ENCODE measurements at places on chromosomes 16 and 17. TPM values are rescaled to one million over a fixed set of nuclear protein-coding genes. Genes with fewer than 3 reads are reported as not detected.

DNA sequence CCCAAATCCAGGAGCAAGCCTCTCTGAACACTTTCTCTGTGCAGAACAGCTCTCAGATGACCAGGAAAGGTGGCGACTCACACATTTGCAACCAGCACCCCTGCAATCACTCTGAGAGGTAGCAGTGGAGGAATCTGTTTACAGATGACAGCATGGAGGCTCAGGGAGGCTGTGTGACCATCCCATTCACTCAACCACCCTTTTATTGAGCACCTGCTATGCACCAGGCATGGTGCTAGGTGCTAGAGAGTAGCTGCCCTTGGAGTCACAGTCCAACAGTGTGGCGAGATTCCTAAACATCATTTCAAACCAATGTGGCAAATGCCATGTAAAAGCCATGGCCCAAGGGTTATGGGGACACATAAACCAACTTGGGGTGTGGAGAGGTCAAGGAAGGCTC lies 1.5 kb upstream of the ITGB4 start:
- no peak for DNase-seq

DNA sequence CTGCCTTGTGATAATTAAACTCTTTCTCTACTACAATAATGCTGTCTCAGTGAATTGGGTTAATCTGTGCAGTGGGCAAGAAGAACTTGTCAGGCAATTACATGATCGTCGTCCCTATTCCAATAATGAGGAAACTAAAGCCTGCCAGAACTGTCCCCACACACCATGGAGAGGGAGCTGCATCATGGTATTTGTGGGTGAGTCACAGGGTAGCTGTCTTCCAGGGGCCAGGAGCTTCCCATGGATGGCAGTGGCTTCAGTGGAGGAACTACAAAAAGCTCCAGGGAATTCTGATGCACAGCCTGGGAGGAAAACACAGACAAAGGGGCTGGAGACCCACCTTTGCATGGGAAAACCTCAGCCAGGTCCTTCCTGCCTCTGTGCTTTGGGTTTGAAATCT lies 83.3 kb upstream of the C16orf82 start:
- DNase-seq = no peak

DNA sequence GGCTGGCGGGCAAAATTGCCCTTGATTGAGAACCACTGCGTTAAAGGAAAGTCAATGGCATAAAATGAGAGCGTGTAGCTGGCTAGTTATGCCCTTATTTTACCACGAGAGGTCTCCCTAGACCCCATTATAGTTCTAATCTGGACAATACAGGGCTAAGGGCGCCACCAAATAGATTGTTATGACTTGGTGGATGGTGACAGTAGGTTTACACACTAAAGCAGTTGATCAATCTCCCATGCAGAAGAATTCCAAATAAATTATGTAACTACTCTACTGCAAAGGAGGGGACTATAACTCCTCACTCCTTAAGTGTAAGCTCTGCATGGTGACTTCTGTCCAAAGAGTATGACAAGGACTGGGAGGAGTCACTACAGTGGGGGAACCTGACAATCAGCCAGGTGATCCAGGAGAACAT lies 20.4 kb upstream of the YPEL2 start:
- DNase-seq = peak; percentile 58

GRCh38 chr16:87993901-87994300 lies 42.7 kb downstream of the BANP start:
- DNase-seq = no peak

DNA sequence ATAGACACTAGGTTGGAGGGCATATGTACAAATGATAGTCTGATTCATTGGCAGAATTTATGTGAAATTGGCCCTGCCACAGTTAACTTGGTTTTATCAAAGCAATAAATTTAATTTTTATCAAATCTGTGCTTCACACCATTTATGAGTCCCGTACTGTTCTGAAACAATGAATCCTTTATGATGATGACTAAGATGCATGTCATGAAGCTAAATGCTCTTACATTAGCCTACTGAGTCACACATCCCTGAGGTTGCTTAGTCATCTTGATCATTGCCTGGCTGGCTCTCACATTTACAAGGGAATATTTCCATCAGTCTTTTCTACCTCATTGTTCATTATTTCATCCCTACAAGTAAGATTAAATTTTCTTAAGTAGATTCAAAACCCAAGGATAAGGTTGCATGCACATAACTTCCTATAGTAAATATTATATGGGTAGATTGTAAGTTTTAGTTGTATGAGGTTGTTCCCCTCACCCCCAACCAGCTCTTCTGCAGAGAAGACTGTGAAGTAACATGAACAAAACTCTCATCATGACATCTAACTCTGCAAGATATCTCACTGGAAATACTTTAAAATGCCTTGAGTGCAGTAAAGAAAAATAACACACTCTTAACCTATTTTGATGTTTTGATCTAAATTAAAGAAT lies 170.7 kb downstream of the CYB561 start:
- no peak for DNase-seq

Gene UNK
- total RNA-seq = 18.4 TPM

Gene PHOSPHO1
- total RNA-seq = not detected

- no peak for DNase-seq
These were observed 277.2 kb upstream of the RBFOX1 start for GRCh38 chr16:7055443-7055842.

Gene ANKRD40CL
- total RNA-seq = 44.9 TPM

- DNase-seq = no peak
These were observed 37.4 kb upstream of the GNA13 start for GRCh38 chr17:65093930-65094329.

- no peak for DNase-seq
These were observed 6.2 kb downstream of the NT5M start for GRCh38 chr17:17309356-17309755.

Gene TMC6
- 108 TPM for total RNA-seq

DNA sequence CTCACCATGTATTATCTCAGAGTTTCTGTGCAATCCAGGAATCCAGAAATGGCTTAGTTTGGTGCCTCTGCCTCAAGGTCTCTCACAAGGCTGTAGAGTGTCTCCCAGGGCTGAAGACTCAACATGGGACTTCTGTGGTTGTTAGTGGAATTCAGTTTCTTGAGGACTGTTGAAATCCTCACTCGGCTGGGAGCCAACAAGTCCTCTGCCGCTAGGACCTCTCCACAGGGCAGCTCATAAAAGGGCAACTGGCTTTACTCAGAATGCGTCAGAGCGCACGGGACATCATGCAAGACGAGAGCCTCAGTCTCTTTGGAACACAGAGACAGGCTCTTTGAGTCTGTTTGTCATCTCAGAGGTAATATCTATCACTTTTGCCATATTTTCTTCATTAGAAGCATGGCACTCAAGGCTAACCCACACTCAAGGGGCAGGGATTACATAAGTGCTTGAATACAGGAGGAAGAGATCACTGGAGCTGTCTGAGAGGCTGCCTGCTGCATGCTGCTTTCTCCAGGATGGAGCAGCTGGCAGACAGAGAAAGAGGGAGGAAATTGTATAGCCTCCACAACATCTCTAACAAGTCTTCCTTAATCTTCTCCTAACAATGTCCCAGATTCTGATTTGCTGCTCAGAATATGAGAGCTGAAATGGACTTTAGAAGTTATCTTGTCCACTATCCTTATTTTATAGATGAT lies 97.5 kb upstream of the ASIC2 start:
- DNase-seq = no peak

DNA sequence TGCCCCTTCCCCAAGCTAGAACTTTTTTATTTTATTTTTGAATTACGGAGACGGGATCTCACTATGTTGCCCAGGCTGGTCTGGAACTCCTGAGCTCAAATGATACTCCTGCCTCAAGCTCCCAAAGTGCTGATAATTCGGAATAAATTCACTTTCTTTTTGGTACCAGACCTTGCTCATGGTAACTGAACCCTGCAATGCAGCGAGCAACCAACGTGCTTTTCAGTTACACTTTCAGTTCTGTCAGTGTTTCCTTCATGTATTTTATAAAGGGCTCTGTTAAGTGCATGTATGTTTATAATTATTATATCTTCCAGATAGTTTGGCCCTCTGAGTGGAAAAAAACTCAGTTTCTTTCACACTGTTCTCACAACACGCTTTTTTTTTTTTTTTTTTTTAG lies 13.9 kb downstream of the C16orf96 start:
- no peak for DNase-seq

DNA sequence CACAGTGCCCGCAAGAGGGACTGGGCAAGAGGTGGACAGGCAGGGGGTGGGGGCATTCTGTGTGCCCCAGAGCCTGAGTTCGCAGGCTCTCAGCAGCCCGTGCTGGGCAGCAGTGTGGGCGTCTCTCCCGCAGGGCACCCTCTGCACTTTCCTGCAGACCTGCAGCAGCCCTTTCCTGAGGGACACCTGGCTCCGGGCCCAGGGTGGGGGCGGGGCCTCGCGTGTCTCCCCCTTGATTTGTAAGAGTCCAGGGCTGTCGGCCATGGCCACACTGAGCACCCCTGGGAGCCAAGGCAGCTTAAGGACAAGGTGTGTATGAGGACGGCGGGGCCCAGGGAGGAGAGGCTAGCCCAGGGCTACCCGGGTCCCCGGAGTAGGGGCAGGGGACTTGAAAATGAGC lies 33.4 kb upstream of the SLC38A10 start:
- no peak for DNase-seq

- DNase-seq = no peak
These were observed 9.2 kb downstream of the ARHGAP27 start for GRCh38 chr17:45423304-45423974.

Gene KRTAP2-1
- not detected for total RNA-seq

Gene KRT28
- total RNA-seq = not detected

Gene MEIOC
- total RNA-seq = not detected

GRCh38 chr17:2108170-2108569 lies 53.3 kb downstream of the HIC1 start:
- DNase-seq = no peak

GRCh38 chr16:6616746-6617145 lies 715.9 kb upstream of the RBFOX1 start:
- DNase-seq = no peak

Gene ARRB2
- total RNA-seq = 41.0 TPM

DNA sequence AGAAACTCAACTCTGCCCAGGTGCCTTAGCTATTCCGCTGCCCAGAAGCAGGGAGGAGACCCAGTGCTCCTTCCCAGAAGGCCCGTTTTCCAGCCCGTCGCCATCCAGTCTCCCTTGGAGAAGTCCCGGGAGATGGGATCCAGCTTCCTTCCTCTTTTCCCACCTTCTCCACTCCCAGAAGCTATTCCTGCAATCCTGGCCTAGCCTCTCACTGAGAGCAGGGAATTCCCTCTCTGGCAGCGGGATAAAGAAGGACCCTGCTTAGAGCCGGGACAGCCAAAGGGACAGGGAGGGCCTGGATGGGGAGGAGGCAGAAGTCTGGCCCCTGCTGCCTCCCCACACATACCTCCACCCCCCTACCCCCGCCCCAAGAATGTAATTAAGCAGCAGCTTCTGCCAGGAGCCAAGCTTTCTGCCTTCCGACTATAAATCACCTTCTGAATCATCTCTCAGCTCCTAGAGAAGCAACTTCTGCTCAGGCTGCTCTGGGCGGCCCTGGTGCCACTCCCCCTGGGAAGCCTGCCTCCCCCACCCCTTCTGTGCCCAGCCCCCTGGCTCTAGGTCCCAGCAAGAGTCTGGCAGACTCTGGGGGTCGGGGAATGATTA lies 6.4 kb downstream of the WNT3 start:
- DNase-seq = no peak

GRCh38 chr17:47924785-47925677 lies 16.3 kb upstream of the PNPO start:
- no peak for DNase-seq

- no peak for DNase-seq
These were observed 387.4 kb upstream of the ASIC2 start for GRCh38 chr17:33680472-33680871.

GRCh38 chr17:67476787-67477335 lies 99.8 kb downstream of the PITPNC1 start:
- no peak for DNase-seq

Gene CDH3
- 3.6 TPM for total RNA-seq

- no peak for DNase-seq
These were observed 19.0 kb downstream of the WWP2 start for GRCh38 chr16:69781118-69781517.

DNA sequence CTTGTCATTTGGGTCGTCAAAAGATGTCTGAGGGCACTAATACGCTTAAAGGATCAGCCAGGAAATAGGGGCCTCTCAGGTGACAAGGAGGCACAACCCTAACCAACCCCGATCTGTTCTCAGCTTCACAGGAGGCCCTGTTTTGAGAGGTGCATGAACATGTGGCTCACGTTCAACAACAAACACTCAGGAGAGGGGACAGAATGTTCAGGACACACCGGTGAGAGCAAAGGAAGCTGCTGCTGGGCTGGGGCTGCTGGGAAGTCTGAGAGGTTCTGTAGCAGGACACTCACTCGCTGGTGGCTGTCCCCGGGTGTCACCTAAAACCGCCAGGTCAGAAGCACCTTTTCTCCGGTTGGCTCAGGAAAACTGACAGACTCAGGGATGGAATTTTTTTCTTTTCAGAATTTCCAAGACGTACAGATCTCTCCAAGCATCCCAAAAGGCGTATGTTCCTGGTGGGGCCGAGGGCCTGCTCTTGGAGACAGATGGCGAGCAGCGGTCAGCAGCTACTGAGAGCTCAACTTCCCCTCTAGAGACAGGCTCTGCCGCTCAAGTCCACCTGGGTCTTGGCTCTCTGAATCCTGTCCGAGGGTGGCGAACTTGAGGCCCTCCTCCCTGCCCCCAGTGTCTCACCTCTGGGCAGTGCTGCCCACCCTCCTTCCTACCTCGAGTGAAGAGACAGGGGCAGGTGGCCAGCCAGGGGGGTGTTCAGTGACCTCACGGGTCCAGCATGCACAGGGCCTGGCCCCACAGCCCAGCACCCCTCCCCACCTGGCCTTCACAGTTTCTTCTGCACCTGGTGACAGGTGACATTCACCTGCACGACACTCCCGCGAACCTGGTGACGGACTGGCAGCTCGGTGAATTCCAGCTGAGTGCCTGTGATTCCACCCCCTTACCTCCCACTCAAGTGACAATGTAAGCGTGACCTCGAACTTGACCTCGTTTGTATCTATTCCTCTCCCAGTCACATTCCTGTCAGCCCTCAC lies 22.9 kb downstream of the CLUH start:
- DNase-seq = peak; percentile 21

- no peak for DNase-seq
These were observed 90.6 kb downstream of the BMERB1 start for GRCh38 chr16:15524966-15525365.

- no peak for DNase-seq
These were observed 17.3 kb downstream of the UTS2R start for GRCh38 chr17:82388922-82389283.

GRCh38 chr17:81387100-81388090 lies 7.9 kb upstream of the BAHCC1 start:
- peak; percentile 64 for DNase-seq
